ENCODE measurements at places on chromosomes 11 and 22.

DNA sequence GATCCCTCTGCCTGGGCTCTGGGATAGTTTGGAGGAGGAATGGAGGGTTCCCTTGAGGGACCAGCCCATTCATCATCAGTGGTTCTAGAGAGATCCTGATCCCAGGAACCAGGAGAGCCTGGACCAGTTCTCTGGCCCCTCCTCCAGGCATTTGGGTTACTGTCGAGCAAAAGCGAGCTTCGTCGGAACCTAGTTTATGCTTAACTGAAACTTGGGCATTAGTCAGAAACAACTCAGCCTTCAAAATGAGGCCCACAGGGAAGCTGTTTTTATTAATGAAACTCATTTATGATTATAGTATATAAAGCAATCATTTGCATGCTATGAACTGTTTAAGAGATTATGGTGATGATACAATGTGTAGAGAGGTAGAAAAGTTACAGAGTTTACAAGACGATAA, 61.4 kb downstream of the LIF start:
- DNase-seq: no peak

DNA sequence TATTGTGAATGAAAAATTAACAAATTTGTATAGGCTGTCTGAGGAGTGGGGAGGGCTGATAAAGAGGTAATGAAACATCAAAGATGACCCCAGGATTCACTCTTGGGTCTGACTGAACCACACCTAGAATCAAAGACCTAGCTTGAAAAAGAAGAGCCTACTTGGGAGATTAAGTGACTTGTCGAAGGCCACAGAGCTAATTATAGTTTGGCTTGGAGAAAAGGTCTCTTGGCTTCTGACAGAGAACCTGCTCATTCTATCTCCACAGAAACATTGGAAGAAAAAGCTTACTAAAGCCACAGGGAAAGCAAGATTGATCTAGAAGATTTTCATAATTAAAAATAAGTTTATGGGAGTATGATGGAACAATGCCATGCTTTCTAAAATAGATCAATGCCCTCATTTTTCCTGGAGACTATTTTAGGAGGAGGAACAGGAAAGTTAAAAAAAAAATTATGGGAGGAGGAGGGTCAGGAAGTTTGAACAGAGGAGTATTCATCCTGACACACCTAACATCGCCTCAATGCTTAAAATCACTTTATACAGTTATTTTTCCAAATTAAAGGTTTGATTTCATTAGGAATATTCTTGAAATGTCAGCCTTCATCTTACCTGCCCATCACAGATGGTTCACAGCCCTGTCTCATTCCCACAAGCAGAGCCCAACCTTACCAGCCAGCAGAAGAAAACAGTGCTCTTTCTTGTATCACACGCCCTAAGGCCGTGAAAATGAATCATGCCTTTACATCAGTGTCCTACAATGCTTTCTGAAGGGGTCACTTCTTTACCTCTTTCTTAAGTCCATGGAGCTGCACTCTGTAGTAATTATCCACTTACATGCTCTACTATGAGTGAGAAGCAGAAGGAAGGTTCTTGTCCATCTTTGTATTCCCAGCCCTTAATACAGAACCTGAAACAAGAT, 231.1 kb upstream of the MPPED2 start:
- DNase-seq: no peak

DNA sequence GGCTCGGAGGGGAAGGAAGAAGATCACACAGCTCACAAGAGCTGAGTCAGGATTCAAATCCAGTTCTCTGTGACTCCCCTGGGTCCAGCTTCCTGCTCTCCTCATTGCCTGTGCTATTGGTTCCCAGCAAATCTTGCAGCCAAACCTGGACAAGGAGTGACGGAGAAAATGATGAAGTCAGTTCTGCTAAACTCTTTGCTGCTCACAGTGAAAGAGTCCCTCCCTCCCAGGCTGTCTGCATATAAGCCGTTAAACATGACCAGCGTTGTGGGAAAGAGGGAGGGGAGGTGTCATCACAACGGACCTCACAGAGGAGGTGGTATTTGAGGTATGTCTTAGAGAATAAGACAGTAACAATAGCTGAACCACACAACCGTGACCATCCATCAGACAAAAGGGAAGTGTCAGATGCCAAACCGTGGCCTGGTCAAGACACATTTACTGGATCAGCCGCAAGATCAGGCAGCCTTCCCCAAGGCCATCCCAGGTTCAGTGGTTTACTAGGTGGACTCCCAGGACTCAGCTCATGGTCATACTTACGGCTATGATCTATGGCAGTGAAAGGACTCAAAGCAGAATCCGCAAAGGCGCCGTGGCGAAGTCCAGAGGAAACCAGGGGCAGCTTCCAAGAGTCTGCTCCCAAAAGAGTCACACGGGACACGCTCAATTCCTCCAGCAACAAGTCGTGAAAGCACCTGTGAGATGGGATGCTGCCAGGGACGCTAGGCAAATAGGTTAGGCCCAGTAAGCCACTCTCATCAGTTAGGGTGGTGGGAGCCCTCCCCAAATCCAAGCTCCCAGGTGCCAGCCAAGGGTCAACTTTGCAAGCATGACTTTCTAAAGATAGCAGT, 2.8 kb upstream of the CYTH4 start:
- no peak for DNase-seq

DNA sequence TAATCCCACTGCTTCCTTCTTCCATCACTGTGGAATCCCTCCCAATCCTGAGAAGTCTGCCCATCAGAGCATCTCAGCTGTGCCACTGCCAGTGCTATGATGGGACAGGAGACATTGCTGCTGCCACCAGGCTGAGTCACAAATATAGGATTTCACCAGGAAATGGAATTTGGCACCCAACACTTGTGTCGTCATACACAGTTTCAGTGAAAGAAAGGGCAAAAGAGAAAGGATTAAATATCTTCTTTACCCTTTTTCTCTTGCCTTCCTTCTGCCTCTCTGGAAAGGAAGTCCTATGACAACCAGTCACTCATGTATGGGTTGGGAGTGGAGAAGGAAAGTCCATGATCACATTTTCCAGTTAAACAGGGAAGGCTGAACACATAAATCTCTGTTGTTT, 133.4 kb downstream of the SPON1 start:
- DNase-seq: no peak

DNA sequence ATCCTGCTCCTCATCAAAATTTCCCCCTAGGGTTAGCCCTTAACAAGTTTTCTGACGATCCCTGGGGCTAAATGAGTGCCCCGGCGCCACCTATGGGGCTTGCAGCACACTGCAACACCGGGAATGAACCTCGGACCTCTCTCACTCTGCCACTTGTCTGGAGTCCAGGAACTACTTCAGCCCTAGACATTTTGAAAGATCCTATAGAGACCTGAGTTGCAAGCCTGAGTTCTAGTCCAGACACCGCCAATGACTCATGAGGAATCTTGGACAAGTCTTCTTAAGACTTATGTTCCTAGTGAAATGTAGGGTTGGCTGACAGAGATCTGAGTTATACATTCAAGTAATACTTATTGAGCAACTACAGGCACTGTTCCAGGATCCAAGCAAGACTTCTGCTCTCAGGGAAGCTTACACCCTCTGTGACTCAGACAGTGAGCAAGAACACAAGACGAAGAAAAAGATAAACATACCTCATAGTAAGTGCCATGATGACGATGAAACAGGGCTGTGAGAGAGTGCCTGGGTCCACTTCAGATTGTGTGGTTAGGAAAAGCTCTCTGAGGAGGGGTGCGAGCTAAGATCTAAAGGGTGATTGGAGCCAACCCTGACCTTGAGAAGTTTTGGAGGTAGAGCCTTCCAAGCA, 10.2 kb upstream of the STK33 start:
- DNase-seq: no peak

GRCh38 chr11:110376711-110377324, 52.9 kb upstream of the FDX1 start:
- DNase-seq: peak; percentile 85

GRCh38 chr11:43222215-43222614, 89.6 kb upstream of the API5 start:
- DNase-seq: no peak

DNA sequence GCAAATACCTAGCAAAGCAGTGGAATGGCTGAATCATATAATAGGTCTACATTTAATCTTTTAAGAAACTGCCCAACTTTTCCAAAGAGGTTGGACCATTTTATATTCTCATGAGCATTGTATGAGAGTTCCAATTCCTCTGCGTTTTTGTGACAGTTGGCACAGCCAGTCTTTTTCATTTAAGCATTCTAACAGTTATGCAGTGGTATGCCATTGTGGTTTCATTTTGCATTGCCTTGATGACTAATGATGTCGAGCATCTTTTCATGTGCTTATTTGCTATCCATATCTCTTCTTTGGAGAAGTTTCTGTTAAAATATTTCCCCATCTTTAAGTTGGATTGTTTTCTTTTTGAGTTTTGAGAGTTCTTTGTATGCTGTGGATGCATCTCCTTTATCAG, 38.7 kb downstream of the EIF3F start:
- DNase-seq: no peak

DNA sequence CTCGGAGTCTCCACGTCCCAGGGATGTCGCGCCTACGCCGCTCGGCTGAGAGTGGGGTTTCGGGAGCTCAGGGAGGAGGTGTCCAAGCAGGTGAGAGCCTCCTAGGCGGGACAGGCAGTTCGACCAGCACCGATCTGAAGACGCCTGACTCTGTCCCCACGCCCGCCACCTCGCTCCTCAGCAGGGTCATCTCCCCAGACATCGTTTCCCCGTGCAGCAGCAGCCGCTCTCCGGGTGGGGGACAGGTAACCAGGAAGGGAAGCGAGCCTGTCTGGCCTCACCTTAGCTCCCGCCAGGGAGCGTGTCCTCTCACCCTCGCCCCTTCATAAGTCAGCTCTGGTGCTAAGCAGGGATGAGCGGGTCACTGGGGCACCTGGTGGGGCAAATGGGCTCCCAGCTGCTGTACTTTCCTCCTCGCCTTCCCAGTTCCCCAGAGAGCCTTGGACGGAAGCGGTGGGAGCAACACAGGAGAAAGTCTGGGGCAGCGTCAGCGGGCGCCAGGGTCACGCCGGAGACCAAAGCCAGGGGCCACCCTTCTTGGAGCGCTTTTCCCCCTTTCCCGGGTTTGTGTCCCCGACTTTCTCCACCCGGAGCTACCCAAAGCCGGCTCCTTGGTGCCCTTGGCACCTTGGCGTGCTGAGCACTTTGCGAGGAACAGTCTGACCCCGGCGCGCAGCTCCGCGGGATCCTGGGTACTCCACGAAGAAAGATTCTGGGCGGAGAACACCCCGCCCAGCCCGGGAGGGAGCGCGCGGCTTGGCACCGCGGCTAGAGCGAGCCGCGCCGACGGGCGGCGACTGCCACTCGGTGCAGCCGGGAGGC, 1.6 kb downstream of the SPON1 start:
- DNase-seq: no peak

GRCh38 chr11:9550191-9550628, 23.3 kb upstream of the WEE1 start:
- DNase-seq: no peak

DNA sequence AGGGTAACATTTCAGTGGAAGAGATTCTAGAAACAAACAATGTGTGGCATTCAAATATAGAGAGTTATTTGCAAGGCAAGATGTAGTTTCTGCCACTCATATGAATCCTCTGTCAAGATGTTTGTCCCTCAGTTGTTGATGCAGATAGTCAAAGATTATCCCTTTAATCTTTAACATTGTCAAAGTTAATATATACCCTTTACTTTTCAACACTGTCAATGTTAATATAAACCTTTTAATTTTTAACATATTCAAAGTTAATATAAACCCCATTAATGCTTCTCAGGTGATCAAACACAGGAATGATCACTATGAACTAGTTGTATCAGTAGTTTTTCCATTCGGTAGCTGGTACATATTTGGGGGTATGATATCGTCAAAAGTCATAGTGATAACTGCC, 51.9 kb upstream of the PICALM start:
- no peak for DNase-seq

DNA sequence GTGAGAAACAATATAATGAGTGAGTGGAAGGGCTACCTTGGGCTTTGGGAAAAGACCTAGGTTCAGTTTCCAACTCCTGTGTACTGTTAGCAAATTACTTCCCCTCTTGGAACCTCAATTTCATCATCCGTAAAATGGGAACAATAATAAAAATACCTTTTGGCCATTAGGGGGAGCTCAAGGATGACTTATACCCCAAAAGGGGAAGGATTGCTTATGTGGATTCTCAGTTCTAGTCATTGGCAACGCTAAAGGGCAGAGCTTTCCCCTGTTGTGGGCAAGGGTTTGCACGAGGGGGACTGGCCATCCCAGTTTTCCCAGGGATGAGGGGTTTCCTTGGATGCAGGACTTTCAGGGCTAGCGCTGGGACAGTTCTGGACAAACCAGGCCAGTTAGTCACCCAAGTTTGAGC, 3.1 kb upstream of the COMMD9 start:
- no peak for DNase-seq

DNA sequence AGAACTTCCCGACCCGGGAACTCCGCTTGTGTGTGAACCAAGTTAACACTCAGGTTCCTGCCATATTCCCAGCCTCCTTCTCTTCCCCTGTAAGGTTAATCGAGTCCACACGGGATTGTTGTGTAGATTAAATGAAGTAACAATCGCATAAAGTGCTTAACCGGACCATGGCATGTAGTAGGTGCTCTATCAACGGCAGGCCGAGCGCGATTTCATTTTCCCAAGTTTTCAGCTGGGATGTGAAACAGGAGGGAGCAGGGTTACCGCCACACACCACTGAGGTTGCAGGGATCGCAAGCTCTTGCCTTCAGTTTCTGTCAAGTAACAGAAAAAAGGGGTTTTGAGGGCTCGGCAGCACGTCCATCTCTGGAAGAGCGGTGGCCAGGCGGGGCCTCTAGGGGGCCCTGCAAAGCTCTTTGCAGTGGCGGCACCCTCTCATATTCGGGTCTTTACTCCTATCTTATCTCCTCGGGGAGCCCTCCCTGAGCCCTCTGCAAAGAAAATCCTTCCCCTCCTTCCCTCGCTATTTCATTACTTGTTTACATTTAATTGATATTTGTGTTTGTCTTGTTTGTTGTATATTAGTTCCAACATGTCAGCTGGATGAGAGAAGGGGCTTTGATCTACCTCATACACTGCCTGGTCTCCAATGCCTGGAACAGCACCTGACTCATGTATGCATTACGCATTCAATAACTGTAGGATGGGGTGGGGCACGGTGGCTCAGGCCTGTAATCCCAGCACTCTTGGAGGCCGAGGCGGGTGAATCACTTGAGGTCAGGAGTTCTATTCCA, 816 bp upstream of the PLEKHA7 start:
- no peak for DNase-seq

GRCh38 chr11:123173040-123173855, 21.8 kb downstream of the CLMP start:
- DNase-seq: no peak

- peak; percentile 80 for DNase-seq
Measured at GRCh38 chr11:104995001-104995408, 26.6 kb upstream of the CASP4 start.

DNA sequence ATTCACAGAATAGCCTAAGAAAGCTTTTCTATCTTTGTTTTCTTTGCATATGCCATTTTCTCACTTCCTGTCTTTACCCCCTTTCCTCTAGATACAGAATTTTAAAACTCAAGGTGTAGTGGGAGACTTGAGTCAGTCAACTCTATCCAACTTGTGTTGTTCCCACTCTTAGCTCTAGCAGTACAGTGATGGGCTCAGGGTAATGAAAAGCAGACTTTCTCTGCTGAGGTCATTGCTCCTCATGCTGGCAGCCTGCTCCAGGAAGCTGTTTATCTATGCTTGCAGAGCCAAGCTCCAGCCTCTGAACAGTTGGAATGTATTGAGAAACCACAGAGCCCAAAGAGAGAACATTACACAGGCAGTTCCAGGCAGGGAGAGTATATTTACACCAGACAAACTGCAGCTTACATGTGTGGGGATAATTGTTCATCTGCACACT, 68.1 kb downstream of the CSTPP1 start:
- no peak for DNase-seq
